Left colon (tissue), 2 donors: ENCODE measurements at places on chromosomes 5 and 9. TPM values are rescaled to one million over a fixed set of nuclear protein-coding genes. Genes with fewer than 3 reads are reported as not detected.

NEUROG1 gene
- total RNA-seq: not detected

IFNA21 gene
- not detected for total RNA-seq

TOR1B gene
- 50.7 TPM for total RNA-seq

RGS7BP gene
- total RNA-seq: 0.24 TPM

CRB2 gene
- total RNA-seq: 0.92 TPM

KIF20A gene
- 6.5 TPM for total RNA-seq

DNM1 gene
- total RNA-seq: 3.8 TPM
